ENCODE measurements at places on chromosomes 2 and 18.
A peak's percentile ranks its signal among the peaks of the same experiment; 100 is the strongest.

GRCh38 chr2:138649571-138649970 lies 130.6 kb downstream of the NXPH2 start:
- no peak for DNase-seq

- DNase-seq, result no peak
Measured at GRCh38 chr18:61575419-61575818, 242.2 kb downstream of the CDH20 start.

DNA sequence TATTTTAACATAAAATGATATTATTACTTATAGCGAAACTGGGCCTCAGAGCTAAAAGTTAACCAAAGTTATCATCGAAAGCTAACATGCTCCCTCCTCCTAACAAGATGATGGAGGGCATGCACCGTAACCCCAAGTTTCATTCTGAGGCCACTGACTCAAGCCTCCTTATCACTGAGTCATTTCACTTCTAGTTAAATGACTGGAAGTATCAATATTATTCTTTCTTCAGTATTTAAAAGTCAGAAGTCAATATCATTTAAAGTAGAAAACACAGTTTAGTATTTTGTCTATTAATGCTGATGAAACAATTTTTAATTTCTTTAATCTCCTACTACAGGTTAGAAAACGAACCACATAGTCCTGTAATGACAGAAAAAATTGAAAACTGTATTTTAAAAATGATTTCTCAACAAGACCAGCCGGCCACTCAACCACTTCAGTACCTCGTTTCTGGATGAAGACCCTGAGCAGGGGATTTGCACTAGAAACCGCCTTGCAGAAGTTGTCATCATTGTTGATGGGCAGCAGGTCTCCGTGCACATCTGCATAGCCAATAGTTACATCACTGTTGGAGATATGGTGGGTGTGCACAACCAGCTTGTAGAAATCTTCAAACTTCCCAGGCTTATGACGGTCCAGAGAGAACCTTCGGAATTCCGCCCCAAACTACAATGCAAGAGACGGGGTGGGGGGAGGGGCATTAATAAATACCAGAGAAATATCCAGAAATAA lies 44.9 kb downstream of the PARD6G start:
- no peak for DNase-seq

DNA sequence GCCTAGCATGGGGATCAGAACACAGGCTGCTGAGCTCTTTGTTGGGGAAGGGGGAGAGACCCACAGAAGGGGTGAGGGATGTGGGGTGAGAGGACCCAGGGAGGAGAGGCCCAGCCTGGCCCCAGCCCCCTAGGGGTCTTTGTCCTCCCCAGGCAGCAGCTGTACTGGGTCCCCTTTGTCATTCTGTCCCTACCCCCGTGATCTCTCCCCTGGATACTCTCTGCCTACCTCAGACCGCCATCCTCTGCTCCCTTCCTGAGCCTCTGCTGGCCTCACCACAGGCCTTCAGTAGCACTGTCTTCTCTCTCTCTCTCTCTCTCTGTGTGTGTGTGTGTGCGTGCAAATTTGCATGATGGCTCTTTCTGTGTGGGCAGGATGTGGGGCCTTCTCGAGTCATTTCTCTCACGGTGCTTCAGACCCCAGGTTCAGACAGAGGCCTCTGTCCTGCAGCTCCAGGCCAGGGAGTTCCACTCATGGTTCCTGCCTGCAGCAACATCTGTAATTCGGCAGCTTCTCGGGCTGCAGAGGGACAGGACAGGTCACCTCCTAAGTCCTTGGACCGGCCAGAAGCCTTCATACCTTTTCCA lies 1.4 kb downstream of the PSD4 start:
- DNase-seq, result no peak

DNA sequence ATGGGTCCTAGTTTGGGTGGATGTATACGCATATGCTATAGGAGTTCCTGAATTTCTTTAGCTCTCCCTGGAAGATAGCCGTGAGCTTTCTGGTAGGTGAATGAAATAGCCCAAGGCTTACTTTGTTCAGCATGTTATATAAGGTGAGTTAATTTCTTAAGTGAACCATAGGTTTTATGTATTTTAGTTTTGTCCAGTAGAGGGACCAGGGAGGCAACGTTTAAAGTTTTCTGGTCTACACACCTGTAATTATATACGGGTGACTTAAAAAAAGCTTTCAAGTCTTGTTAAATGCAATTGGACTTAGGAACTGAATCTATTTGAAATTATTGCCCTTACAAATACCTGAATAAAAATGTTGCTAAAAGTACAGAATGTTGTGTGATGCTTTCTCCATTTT lies 402.5 kb upstream of the DDX18 start:
- no peak for DNase-seq

- DNase-seq, result peak; percentile 98
Measured at GRCh38 chr2:197079832-197080555, 153.5 kb upstream of the PGAP1 start.

DNA sequence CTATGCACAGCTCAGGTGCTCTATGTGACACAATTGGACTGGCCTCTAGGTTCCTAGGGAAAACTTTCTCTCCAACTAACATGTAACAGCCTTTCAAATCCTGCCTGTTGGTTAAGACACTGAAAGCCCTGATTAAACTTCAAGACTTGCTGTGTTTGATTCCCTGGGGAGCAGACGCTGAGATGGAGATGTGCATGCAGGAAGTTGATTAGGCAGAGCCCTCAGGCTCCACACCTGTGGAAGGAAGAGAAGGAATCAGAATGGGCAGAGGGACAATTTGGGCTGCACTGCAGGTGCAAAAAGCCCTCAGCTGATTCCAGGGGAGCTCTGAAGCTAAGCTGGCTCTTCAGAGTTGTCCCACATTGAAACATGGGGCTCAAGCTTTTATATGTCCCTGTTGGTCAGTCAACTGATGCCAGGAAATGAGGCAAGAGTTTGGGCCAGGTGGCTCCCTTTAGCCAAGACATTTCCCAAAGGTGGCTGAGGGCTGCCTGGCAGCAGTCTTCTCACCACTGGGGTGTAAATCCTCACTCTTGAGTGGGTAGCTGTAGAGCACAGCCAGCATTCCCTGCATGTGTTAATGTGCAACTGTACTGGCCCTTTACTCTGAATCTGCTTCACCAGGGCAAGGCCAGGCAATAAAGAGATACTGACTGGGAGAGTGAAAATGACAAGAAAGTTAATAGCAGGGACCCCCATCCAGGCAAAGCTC lies 199.5 kb upstream of the DDX18 start:
- no peak for DNase-seq

All from NCI-H2171 treated with DMSO at 0.1 percent for 48 hours (cell line).